Vagina (tissue), 2 donors: ENCODE measurements at places on chromosomes 12 and 14. TPM values are rescaled to one million over a fixed set of nuclear protein-coding genes. Genes with fewer than 3 reads are reported as not detected.

- no peaks in the 10 kb centered on the region for H3K27me3 ChIP-seq
- H3K36me3 ChIP-seq = no peaks in the 10 kb centered on the region
- DNase-seq = no peak
- no peaks in the 10 kb centered on the region for H3K4me1 ChIP-seq
Measured at GRCh38 chr12:64029013-64029857, 184.7 kb downstream of the SRGAP1 start.

DNA sequence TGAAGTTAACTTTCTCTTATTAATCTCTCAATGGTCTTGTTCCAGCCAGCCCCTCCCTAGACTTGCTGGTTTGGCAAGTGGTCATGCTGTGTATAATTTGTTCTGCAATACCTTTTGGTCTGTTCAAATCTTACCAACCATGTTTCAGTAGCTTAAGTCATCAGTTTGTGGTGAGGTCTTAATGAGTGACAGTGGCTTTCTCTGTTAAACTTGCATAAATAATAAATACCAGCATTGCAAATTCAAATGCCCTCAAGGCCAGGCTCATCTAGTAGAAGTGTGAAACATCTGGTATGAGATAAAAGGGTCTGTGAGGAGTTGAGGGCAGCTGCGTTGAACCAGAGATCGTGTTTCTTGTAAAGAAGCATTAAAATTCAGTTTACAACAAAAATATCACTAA lies 319.5 kb downstream of the TMEM117 start:
- DNase-seq = no peak
- H3K27ac ChIP-seq = no peak overlapping the region
- no peaks in the 10 kb centered on the region for H3K4me1 ChIP-seq

DNA sequence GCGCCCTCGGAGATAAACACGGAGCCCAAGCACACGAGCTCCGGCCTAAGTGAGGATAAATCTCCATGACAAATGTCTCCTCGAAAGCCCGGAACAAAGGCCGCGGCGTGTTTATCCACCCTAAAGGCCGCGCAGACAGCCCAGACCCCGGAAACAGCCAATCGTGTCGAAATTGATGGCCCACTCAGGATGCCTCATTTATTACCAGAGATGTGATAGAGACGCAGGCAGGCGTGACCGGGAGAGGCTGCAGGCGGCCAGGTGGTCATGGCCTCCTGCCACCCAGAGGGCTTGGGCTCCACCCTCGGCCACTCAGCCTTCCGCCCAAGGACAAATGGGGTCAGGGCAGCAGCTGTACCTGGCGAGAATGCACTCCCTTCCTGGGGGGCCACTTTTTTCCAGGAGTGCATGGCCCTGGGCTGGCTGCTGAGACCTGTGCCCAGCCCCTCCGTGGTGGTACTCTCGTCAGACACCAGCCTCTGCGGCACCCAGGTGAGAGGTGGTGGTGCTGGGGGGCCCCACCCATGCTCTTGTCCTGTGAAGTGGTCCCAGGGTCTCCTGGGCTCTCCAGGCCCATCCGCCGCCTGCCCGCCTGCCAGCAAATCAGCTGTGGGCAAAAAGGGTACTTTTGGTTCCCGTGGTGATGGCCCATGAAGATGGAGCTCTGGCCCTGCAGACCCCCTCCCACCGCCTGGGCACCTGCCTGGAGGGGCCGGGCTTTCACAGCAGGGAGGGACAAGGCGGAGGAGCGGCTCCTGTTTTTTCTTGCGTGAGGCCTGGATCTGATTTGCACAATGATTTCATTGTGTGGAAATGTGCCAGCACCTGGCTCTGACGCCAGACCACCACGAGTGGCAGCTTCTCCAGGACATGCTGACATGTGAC lies 211.5 kb upstream of the C14orf180 start:
- H3K4me1 ChIP-seq = no peaks in the 10 kb centered on the region
- no peak overlapping the region for H3K27ac ChIP-seq
- no peak overlapping the region for H3K4me3 ChIP-seq
- no peaks in the 10 kb centered on the region for H3K36me3 ChIP-seq
- no peak for DNase-seq
- H3K27me3 ChIP-seq = no peaks in the 10 kb centered on the region

DNA sequence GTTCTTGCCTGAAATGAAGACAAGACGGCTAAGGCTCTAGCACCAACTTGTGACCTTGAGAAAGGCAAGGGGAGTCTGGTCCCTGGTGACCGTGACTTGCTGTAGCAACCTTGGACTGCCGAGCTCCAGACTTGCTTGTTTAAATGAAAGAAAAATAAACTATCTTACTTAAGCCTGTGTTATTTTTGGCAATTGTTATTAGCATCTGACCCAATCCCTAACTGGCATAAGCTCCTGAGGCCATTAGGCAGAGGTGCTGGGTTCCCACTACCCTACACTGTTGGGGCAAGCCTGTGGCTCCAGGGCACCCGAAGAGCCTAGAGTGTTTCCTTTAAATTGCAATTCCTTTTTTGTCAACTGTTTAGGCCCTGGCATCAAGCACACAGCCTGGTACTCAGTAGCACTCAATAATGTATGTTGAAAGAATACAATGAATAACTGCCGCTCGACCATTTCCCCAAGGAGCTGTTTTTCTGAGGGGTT lies 106.9 kb upstream of the HIF1A start:
- peaks cover 25% of the 10 kb centered on the region for H3K4me1 ChIP-seq
- H3K36me3 ChIP-seq = no peaks in the 10 kb centered on the region
- H3K27ac ChIP-seq = no peak overlapping the region
- no peak overlapping the region for H3K4me3 ChIP-seq

GRCh38 chr12:80234667-80235066 lies 135.3 kb downstream of the OTOGL start:
- H3K27me3 ChIP-seq = no peaks in the 10 kb centered on the region
- DNase-seq = no peak
- no peak overlapping the region for H3K4me3 ChIP-seq
- no peak overlapping the region for H3K27ac ChIP-seq
- H3K36me3 ChIP-seq = no peaks in the 10 kb centered on the region
- H3K4me1 ChIP-seq = no peaks in the 10 kb centered on the region

DNA sequence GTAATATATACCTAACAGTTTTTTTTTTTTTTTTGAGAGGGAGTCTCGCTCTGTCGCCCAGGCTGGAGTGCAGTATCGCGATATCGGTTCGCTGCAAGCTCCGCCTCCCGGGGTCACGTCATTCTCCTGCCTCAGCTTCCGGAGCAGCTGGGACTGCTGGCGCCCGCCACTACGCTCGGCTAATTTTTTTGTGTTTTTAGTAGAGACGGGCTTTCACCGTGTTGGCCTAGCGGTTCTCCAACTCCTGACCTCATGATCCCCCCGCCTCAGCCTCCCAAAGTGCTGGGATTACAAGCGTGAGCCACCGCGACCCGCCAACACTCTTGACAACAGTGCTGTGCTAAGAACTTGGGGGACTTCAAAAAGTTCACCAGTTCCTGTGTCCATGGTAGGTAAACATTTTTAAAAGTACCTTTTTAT lies 63.5 kb downstream of the FOXG1 start:
- H3K4me1 ChIP-seq = no peaks in the 10 kb centered on the region
- no peaks in the 10 kb centered on the region for H3K36me3 ChIP-seq
- H3K27ac ChIP-seq = no peak overlapping the region
- H3K27me3 ChIP-seq = no peaks in the 10 kb centered on the region
- no peak overlapping the region for H3K4me3 ChIP-seq

- no peak overlapping the region for H3K27ac ChIP-seq
- H3K36me3 ChIP-seq = no peaks in the 10 kb centered on the region
- no peak for DNase-seq
- peaks cover 18% of the 10 kb centered on the region for H3K4me1 ChIP-seq
- H3K27me3 ChIP-seq = no peaks in the 10 kb centered on the region
Measured at GRCh38 chr12:76441016-76441415, 92.8 kb upstream of the BBS10 start.

DNA sequence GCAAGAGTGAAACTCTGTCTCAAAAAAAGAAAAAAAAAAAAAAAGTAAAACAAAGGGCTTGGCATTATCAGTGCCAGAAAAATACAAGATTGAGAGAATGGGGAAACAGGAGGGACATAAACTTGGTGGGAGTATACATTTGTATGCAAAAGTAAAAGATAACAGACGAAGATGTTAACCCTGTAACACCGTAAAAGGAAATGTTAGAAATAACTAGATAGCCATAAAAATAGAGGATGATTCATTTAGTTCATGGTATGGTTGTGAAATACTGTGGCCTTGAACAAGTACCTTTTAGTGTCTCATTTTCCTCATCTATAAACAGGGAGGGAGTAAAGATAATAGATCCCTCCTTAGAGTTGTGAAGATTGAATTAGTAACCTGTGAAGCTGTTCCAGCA lies 33.3 kb downstream of the ATP2A2 start:
- peak overlapping the region; percentile 61 for H3K27ac ChIP-seq
- no peaks in the 10 kb centered on the region for H3K27me3 ChIP-seq
- peaks cover 4% of the 10 kb centered on the region for H3K36me3 ChIP-seq
- H3K4me1 ChIP-seq = peaks cover 57% of the 10 kb centered on the region
- DNase-seq = no peak

DNA sequence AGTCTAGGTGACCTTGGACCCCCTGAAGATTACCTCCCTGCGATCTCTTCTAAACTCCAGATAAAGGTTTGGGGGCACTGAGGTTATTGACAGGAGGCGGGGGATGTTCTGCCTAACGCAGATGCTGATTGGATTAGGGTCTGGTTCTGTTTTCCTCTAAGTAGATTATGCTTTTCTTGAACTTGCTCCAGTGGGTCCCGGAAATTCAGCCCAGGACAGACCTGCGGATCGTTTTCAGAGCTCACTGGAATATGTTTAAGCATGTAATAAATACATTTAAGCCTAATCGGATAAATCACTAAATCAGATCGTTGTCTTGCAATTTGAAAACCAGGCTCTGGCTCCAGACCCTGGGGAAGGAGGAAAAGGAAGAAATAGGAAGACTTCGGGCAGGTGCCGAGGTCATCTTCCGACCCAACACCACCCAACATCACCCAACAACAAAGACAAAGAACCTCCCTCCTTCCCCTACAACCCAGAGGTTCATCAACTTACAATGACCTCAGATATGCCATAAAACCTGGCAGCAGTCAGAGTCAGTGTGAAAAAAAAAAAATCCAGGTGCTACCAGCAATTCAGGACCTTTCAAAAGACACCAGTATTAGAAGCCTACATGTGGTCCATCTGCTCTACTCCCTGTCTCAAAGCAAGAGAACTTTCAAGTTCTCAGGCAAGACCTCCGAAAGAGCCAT lies 148.4 kb downstream of the KSR2 start:
- no peaks in the 10 kb centered on the region for H3K27me3 ChIP-seq
- no peak for DNase-seq
- no peak overlapping the region for H3K4me3 ChIP-seq
- no peaks in the 10 kb centered on the region for H3K4me1 ChIP-seq

GRCh38 chr14:50475460-50475859 lies 56.9 kb downstream of the MAP4K5 start:
- no peak overlapping the region for H3K27ac ChIP-seq
- no peak overlapping the region for H3K4me3 ChIP-seq
- H3K36me3 ChIP-seq = no peaks in the 10 kb centered on the region
- no peaks in the 10 kb centered on the region for H3K4me1 ChIP-seq
- no peak for DNase-seq

DNA sequence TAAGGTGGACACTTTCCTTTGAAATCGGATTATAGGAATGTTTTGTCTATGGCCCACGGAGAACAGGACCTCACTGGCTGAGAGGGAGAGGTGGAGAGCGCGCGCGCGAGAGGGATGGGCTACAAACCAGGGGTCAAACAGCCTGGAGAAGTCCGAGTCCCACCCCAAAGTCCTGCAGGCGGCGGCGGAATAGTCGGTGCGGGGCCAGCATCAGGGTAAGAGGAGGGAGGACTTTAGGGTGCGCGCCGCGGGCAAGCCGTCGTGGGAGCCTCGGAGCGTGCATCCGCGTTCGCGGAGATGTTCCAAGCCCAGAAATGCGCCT lies 3.3 kb upstream of the HOXC8 start:
- peaks cover 19% of the 10 kb centered on the region for H3K4me1 ChIP-seq
- no peak overlapping the region for H3K27ac ChIP-seq
- peaks cover 23% of the 10 kb centered on the region for H3K27me3 ChIP-seq
- no peak for DNase-seq
- no peak overlapping the region for H3K4me3 ChIP-seq

- DNase-seq = no peak
- H3K36me3 ChIP-seq = no peaks in the 10 kb centered on the region
- no peak overlapping the region for H3K4me3 ChIP-seq
Measured at GRCh38 chr12:11669348-11669747, 19.9 kb downstream of the ETV6 start.

DNA sequence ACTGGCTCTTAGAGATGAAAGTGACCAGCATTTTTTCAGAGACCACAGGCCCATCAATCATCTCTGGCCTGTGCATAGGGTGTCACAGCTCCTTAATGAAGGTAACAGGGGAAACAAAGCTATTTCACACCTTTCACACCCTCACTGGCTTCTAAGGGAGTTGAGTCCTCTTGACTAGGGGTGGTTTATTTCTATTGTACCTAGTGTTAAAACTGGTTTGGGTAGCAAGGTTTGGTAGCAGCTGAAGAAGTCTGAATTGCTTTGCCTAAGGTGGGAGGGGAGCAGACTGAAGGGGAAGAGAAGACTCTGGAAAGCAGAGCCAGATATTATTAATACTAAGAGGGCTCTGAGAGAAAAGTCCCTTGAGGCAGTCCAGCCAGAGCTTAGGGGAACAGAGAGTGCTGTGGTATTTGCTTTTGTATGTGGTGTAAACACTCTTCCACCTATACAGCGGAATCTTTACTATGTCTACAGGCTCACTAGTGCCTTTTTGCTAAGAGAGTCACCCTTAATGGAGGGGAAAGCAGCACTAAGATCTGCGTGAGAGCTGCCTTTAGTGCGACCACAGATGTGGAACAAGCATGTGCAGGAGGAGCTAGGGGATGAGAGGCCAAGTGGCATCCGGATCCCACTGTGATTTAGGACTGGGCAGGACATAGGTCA lies 95.8 kb downstream of the STXBP6 start:
- DNase-seq = no peak
- H3K27ac ChIP-seq = no peak overlapping the region
- H3K27me3 ChIP-seq = no peaks in the 10 kb centered on the region
- peaks cover 17% of the 10 kb centered on the region for H3K4me1 ChIP-seq
- no peaks in the 10 kb centered on the region for H3K36me3 ChIP-seq

DNA sequence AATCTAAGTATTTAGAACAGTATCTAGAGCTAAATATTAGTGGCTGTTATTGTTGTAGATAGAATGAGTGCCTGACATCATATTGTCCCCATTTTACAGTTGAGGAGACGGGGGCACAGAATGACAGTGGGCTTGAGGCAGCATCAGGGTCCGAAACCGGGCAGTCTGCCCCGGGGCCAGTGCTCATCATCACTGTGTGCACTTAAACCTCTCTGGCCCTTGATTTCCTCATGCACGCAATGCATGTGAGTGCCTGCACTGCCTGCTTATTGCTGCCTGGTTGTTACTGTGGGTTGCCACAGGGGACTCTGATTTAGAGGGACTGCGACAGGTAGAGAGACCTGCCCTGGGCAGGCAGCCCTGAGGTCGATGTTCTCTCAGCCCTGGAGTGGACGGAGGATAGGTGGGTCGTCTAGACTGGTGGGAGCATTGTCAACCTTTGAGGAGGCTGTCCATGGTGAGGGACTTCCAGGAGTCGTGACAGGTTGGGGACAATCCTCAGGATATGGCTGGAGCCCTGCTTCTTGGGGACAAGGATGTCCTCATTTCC lies 9.8 kb downstream of the ACVRL1 start:
- peaks cover 17% of the 10 kb centered on the region for H3K36me3 ChIP-seq
- no peaks in the 10 kb centered on the region for H3K27me3 ChIP-seq
- no peak overlapping the region for H3K27ac ChIP-seq
- no peak for DNase-seq
- H3K4me3 ChIP-seq = no peak overlapping the region

KRT6B gene
- total RNA-seq = 184 TPM

HOXC4 gene
- 1.2 TPM for total RNA-seq

KERA gene
- total RNA-seq = not detected

PLEKHD1 gene
- total RNA-seq = not detected

MDGA2 gene
- not detected for total RNA-seq

GALNT9 gene
- total RNA-seq = 1.5 TPM

POTEM gene
- total RNA-seq = not detected

RSRC2 gene
- 93.3 TPM for total RNA-seq

LBHD2 gene
- total RNA-seq = not detected

SLC6A15 gene
- 2.7 TPM for total RNA-seq

CCDC38 gene
- not detected for total RNA-seq
